ENCODE measurements at places on chromosomes 12 and 14.
A peak's percentile ranks its signal among the peaks of the same experiment; 100 is the strongest.

- DNase-seq: peak; percentile 87
These were observed 52.2 kb upstream of the CD163 start for GRCh38 chr12:7555752-7556151.

GRCh38 chr14:28142400-28143015, 624.1 kb upstream of the FOXG1 start:
- DNase-seq: no peak

DNA sequence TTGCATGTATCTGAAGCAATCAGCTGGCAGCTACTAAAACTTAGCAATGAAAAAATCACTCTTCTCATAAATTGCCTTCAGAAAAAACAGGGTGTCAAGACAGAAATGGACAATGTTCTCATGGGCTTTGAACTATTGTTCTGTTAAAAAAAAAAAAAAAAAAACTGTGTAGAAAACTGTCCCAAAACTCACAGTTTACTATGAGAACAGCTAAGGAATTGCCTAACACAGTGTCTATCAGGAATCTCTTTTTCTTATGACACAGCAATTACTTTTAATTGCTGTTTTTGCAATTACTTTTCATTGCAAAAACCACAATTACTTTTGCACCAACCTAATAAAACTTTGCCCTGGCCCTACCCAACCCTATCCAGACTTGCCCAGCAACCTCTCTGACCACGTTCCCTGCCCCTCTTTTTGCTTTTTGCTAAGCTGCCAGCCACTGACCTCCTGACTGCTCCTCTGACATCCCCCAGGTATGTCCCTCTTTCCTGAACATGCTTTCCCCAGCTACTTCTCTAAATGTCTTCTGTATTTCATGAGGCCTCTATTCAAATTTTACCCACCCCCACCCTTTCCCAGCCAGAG, 68.0 kb upstream of the SLCO1C1 start:
- DNase-seq: no peak

DNA sequence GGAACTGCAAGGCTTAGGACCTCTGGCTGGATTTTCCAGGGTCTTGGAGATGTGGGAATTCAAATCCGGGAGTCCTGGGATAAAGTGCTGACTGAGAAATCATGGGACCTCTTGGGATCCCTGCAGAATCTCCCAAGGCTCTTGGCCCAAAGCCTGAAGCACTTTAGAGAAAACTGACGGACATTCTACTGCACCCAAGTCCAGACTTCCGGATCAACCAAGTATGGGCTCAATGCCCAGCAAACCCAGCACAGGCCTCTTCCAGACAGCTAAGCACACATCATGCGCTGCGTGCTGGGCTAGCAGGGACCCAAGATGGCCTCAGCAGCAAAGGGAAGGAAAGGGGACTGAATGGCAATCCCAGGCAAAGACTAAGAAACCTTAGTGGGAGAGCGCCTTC, 85.0 kb downstream of the ACTN1 start:
- no peak for DNase-seq

DNA sequence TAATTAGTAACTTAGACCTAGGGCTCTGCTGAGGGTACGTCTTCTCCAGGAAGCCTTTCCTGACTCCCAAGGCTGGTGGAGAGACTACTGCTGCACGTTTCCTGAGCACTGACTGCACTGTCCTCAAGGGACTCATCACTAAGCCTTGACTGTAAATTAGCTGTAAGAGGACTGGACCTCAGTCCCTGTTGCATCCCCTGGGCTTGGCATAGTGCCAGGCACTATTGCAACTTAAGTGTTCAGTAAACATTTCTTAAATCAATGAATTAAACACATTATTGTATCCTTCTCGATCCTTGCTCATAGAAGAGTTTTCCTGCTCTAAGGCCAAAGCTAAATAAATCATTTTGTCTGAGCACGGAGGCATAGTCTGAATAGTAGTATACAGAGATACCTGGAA, 31.9 kb upstream of the IFNG-AS1 start:
- no peak for DNase-seq

DNA sequence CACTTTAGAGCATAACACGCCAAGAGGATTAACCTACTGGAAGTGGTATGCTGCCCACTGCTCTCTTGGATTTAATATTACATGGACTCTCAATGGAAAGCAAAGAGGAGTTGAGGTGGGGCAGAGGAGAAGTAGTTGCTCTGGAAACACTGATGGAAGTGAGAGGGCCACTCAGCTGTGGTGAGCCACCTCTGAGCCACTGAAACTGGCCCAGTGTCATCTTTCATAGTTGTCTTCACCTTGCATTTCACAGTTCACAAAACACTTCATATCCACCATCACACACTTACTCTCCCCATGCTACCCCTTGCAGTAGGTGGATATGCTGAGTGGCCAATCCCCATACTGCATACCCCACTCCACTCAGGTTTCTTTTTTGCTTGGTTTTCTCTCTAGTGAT, 12.2 kb upstream of the PCED1B start:
- no peak for DNase-seq

DNA sequence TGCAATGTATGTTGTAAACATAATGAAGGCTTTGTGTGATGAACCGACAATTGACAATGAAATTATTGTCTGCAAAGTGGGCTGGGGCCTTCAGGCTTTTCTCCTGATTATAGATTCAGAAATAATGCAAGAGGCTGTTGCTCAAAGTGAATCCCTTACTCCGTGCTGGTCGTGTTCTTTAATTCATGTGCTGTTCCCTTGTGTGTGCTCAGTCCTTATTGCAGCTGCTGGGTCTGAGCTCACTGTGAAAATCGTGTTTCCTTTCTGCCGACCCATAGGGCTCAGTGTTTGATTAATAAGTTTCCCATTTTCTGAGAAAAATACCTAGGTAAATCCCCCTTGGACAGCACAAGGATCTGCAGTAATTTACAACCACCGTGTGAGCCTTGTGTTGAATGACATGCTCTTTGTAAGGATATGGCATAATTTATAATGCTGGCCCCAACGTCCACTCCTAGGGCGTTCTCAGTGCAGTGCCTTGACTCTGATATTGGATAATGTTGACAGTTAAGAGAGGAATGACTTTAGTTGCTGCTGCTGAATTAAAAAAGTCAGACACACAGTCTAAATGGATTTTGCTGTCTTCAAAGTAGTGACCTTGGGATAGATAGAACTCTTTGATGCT, 81.6 kb downstream of the RGS6 start:
- no peak for DNase-seq

DNA sequence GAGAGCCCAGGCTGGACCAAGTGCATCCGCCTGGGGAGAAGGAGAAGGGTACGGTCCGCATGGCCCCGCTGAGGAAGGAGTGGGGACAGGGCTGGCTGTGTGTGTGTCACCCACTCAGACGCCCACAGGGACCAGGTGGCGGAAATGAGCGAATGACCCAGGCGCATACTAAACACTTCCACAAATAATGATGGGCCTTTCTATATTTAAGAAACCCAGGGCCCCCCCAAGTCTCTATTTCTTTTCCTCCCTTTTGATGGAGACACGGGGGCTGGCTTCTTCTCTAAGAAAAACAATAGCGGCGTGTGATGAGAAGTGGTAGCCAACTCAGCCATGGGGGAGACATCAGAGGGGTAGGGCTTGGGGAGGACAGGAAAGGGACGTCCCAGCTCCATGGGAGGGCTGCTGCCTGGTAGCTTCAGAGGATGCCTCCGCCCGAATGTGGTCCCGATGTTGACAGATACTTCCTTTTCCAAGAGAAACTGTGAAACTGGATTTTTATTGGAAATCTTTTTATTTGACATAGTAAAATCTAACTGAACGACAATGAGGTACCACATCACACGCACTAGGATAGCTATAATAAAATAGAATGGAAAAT, 6.3 kb upstream of the MAP1LC3B2 start:
- peak; percentile 67 for DNase-seq

DNA sequence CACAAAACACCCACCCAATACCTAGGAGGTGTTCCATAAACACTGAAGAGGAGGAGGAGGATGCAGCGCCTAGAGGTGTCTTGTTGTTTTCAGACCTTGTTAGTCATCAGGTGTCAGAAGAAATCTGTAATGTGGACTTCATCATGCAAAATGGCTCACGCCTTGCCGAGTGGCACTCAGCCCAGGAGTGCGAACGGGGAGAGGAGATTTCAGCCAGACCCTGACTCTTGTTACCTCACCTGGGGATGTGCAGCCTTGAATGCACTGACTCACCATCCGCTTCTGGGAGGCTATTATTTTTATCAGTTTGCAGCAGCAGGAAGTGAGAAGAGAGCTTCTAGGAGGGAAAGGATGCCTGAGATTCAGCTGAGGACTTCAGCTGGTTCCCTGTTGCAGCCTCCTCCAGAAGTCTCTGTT, 48.2 kb upstream of the PLXNC1 start:
- no peak for DNase-seq

- DNase-seq: no peak
These were observed 288.7 kb downstream of the NAV3 start for GRCh38 chr12:78119351-78119918.

DNA sequence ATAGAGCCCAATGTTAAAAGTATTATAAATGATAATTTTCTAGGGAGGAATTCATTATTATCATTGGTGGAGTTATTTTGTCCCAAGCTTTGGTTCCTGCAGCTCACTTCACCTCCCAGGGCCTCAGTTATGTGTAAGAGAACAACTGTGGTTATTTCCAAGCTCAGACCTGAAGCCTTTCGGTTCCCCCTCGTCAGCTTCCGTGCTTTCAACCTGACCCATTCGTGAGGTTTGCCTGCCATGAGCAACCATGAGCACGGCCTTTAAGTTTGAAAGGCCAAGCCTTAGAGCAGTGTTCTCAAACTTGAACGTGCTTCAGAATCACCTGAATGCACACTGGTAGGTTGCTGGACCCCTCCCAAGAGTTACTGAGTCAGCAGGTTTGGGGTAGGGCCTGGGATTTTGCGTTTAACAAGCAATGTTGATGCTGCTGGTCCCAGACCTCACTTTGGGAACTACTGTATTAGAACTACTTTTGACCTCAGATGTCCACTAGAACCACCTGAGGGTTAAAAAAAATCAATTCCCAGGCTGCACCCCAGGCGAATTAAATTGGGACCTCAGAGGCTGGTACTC, 133.0 kb upstream of the PRMT8 start:
- no peak for DNase-seq

- DNase-seq: no peak
These were observed 32.0 kb upstream of the UBC start for GRCh38 chr12:124946447-124946793.

DNA sequence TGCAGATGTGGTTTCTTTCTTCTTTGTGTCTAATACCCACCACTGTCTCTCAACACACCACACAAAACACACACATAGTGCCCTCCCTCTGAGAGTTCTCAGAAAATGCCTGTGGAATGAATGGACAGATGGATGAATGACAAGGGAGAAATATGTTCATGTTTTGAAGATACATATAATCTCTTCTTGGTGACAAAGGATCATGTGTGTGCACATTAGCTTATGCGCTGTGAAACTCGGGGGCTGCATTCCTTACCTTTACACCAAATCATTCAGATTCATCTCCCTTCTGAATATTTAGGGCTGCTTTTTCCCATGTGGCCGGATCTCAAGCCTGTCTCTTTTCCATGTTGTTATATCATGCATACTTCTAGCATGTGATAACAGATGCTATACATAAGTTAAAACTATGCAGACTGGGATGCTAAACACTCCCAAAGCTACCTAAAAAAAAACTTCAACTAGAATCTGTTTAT, 111.4 kb downstream of the EPS8 start:
- DNase-seq: no peak

DNA sequence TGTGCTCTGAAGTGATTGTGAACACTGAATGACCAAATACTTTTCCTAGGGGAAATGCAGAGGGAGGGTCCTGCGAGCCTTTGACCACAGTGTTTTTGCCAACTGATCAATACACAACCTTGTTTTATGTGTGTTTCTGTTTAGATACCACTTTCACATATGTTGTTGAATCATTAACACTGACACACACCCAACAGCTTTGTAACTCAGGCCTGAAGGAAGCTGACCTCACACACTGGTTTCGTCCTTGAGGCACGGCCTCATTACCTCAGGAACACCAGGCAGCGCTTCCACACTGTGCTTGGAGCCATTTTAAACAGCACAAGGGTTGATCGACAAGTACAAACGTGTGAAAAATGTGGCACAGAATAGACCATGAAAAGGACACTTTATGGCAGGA, 60.0 kb downstream of the PPFIBP1 start:
- DNase-seq: no peak

- DNase-seq: peak; percentile 80
These were observed 8.4 kb upstream of the ACVRL1 start for GRCh38 chr12:51898937-51899336.

- no peak for DNase-seq
These were observed 68.7 kb downstream of the PRMT8 start for GRCh38 chr12:3559601-3560294.

DNA sequence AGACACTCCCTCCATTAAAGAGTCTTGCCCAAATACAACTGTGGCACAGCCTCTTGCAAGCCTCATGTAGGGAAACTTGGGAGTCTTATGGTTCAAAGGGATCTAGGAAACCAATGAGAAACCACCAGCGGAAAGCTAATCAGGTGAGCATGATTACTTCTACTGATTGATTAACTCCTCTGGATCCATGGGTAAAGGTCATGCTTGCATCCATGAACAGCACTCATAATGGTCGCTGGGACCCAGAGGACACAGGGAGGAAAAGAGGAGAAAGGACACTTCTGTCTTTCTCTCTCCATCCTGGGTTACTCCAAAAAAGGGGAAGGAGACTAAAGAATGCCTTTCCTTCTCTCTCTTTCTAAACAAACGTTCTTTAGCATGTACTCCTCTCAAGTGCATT, 1397.2 kb downstream of the LRFN5 start:
- no peak for DNase-seq

DNA sequence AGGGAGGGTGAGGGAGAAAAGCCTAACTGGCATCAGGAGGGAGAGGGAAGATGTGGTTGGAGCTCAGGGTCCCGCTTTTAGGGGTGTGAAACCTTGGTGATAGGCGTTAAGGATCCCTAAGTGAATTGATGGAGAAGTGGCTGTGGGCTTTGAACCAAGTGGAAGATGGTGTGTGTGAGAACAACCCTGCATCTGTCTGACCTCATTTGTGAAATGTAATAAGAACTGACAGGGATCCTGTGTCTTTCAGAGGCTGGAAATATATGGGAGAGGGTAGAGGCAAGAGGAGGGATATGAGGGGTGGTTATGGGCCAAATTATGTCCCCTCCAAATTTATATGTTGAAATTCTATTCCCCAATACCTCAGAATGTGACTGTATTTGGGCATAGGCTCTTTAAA, 63.8 kb upstream of the NRXN3 start:
- DNase-seq: no peak

GRCh38 chr14:38285962-38286361, 30.1 kb upstream of the CLEC14A start:
- DNase-seq: no peak

GRCh38 chr12:115897729-115898128, 379.8 kb downstream of the MED13L start:
- DNase-seq: no peak

GRCh38 chr12:85390266-85390665, 110.2 kb downstream of the ALX1 start:
- DNase-seq: no peak

DNA sequence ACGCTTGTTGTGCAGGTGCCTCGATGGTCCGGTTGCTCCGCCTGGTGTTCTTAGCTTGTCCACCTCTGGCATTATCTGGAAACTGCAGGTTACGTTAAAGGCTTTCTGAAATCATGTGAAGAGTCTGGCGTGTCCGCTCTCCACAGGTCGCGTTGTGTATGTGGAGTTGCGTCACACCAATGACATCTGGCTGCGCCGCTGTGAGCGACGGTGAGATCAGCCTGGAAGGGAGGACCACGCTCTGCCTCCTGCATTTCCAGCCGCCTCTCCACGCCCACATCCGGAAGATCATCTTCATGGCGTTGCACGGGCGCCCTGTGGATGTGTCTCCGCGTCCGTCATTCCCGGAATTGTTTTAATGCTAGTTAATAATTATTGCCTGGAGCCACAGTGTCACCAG, 50.6 kb upstream of the GALNT9 start:
- no peak for DNase-seq

All from inflammatory macrophage treated with lipopolysaccharide for 1 hour (primary cell).